ENCODE measurements at places on chromosomes 7 and 10.

DNA sequence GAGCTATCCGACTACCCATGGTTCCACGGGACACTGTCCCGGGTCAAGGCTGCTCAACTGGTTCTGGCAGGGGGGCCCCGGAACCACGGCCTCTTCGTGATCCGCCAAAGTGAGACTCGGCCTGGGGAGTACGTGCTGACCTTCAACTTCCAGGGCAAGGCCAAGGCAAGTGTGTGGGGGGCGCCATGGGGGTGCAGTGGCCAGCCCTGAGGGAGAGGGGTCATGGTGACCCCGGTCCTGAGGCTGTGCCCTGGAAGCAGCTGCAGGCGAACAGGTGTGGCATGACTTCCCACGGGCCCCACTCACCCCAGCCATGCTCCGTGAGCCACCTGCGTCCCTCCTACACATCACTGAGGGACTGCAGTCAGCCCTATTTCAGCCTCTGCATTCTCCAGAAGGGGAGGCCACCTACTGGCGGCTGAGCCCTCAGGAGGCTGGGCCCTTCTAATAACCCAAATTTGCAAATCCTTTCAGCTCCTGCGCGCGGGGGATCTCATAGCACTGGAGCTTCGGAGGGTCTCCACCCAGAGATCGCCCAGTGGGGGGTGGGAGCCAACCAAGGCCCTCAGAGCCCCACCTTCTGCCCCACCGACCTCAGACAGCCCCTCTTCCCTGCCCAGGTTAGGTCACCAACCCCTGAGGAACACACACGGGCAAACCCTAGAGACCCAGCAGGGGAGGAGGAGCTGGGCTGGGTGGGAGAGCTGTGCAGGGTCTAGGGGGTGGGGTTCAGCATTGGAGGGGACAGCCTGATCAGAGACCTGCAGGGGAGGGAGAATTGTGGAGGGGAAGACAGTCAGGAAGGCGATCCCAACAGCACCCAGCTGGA lies 30.8 kb downstream of the SH2B2 start:
- DNase-seq, result no peak

DNA sequence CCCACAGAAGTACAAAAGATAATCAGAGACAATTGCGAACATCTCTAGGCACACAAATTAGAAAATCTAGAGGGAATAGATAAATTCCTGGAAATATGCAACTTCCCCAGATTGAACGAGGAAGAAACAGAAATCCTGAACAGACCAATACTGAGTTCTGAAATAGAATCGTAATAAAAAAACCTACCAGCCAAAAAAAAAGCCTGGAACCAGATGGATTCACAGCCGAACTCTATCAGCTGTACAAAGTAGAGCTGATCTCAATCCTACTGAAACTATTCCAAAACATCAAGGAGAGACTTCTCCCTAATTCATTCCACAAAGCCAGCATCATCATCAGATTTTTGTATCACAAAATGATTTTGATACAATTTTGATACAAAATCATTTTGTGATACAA lies 206.4 kb downstream of the REEP3 start:
- no peak for DNase-seq

GRCh38 chr10:124074501-124075109 lies 18.8 kb downstream of the CHST15 start:
- DNase-seq, result no peak

GRCh38 chr10:76395251-76395650 lies 963.8 kb downstream of the LRMDA start:
- DNase-seq, result no peak

DNA sequence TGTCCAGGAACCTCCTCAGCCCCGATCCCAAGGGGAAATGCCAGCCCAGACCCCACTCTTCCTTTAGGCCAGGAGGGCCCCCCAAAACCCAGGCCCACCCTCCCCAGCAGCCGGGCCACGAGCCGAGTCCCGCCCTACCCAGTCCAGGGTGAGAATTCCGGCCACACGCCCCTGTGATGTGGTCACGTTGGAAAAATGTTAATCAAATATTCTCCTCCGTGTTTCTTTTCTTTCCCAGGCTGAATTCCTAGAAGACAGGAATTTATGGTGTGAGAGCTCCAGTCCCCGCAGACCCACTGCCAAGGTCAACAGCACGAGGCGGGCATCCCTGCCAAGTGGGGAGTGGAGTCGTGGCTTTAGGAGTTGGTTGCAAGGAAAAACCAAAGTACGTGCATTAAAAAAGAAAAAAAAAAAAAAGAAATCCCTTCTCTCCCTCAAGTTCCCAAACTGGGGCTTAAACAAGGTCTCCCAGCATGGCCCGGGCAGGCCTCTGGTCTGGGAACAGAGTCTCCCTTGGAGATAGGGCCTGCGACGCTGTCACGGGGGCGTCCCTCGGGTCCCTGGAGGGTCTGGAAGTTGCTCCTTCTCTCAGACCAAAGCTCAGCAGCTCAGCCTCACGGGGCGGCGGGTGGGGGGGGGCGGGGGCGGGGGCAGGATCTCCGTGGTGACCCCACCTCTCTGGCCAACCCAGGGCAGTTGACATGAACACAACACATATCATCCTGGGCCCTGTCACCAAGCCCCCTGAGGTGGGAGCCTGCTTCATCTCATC lies 28.1 kb upstream of the ELN start:
- no peak for DNase-seq

DNA sequence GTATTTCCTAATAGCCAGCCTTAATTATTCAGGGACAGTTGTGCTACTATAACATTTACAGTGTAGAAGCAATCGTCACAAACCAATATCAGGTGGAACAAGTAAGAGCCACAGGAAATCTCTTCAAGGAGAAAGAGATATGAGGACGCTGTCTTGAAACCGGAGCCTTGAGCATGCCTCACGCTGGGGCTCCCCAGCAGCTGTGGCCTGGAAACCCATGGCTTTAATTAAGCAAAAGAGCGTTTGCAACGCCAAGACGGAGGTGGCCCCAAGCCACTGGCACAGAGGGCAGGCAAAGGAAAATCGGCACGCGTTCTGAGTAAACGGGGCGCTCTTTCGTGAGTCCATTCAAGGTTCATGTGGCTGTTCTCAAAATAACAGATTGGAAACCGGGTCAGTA lies 84.4 kb downstream of the C10orf90 start:
- no peak for DNase-seq

- DNase-seq, result peak; percentile 74
These were observed 134.5 kb downstream of the NRBF2 start for GRCh38 chr10:63267414-63268148.

- DNase-seq, result no peak
These were observed 20.5 kb upstream of the MRC1 start for GRCh38 chr10:17788646-17789045.

- no peak for DNase-seq
These were observed 56.8 kb upstream of the LANCL2 start for GRCh38 chr7:55308186-55308929.

DNA sequence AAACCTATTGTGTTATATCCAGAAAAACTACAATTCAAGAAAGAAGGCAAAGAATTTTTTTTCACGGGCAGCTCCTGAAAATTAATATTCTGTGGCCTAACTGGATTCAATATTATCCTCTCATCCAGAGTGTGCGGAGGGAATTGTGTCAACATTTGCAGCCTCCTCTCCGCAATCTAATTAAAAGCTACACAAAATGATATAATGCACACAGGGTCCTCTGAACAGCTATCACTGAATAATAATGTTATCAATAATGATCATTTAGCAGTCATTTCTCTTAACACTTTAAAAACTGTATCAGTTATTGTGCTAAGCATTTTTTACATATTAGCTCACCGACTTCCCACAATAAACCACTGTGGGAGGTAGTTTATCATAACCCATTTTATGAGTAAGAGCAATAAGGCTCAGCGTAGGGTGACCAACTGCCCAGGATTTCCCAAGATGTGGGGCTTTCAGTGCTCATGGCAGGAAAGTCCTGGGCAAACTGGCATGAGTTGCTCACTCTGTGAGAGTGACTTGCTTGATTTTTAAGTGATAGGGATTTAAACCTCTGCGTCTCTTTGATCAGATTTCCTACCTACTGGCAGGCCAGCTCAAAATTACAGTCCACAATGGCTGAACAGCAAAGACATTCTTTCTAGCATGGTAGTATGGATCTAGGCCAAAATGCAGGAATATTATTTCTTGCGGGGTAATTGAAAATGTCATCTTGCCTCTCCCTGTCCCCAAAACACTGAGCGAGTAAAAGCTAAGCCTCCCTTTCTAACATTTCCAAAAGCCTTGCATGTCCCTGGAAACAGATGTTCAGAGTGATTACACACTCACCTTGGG lies 65.7 kb downstream of the AOAH start:
- no peak for DNase-seq

- no peak for DNase-seq
These were observed 5.0 kb upstream of the TASOR2 start for GRCh38 chr10:5679606-5680005.

DNA sequence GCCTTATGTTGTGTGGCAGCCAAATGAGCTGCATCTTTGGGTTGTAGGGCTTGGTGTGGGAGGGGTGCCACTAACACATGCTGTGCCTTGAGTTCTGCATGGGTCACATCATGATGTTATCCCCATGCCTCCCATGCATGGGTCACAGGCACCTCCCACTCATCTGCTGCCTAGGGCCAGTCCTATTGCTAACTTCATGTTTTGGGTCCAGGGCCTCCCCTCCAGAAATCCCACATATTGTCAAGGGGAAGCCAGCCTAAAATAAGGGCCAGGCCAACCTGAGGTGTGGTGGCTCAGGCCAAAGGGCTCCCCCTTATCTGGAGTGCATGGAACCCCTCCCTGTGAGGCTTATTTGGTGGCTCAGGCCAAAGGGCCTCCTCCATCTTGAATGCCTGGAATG lies 299.0 kb downstream of the RPS24 start:
- no peak for DNase-seq

DNA sequence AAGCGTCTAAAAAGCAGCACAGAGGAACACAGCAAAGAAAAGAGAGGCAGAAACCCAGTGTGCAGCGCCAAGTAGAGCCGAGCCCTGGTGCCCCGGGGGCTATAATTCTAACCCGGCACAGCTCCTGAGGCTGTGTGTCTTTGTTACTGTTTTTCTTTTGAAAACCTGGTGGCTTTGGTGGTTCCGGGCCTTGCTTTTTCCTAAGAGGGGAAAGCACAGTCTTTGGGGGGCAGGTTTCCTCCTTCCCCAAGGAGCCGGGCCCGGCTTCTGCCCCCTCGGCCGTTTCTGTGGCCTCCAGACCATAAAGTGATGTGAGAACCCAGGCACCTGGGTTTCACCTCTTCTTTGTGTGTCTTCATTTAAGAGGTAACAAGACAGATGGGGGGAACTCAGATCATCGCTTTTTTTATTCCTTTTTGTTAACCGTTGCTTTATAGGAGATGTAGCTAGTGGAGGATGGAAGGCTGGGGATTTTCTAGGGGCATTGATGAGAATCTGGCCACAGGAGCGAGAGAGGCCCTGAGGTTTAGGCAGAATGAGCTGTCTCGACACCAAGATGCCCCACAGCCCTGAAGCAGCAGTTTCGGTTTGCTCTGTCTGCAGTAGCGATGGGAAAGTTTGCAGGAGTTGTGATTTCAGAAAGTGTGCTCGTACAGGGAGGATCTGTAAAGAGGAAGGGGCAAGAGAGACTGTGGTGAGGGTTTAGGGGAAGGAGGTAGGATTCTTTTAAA lies 367.8 kb upstream of the GALNT17 start:
- DNase-seq, result no peak

DNA sequence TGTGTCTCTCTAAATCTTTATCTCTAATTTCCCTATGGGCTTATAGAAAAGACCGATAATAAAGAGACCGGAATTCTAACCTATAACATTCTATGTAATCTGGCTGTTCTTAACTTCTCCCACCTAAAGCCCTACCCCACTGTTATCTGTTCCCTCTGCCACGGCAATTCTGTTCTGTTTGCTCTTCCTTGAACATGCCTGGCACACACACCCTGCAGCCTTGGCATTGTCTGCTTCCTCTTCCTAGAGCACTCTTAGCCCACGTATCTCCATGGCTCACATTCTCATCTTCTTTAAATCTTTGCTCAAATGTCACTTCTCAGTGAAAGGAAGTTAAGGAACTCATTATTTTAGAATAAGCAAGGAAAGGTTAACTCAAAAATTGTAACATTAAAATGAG lies 309.2 kb downstream of the GPR158 start:
- no peak for DNase-seq

DNA sequence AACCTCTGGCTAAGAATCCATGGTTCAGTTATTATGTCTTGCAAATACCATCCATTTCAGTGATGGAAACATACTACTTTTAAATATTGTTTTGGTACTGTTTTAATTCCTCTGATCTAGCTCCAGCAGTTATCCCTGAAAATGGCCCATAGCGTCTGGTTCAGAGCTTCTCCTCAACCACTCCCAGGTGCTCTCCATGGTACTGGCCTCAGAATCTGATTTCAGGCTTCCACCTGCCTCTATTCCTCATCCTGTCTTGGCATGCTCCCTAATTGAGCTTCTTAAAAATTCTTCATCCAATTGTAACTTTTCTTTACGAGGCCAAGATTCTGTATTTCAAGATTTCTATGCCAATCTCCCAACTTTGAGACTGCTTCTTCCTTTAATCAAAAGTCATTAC lies 236.3 kb downstream of the HTR7 start:
- DNase-seq, result no peak

DNA sequence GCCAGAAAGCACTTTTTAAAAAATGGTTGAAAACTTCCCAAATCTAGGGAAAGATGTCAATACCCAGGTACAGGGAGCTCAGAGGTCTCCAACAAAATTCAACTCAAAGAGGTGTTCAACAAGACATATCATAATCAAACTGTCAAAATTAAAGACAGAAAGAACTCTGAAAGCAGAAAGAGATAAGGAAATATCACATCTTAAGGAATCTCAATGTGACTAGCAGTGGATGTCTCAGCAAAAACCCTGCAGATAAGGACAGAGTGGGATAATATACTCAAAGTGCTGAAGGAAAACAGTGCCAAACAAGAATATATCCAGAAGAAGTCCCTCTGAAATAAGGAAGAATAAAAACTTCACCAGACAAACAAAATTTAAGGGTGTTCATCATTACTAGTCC lies 13.0 kb upstream of the GSTK1 start:
- DNase-seq, result no peak

GRCh38 chr10:124560377-124561105 lies 98.9 kb downstream of the LHPP start:
- no peak for DNase-seq

- DNase-seq, result no peak
These were observed 144.0 kb downstream of the RPS24 start for GRCh38 chr10:78177491-78178185.

- DNase-seq, result no peak
These were observed 82.3 kb upstream of the ADRB1 start for GRCh38 chr10:113961182-113962031.

- DNase-seq, result no peak
These were observed 86.5 kb downstream of the ARID5B start for GRCh38 chr10:61987951-61988379.

Measured in renal cortex interstitium (tissue), 15 donors.